NCI-H2081 (cell line): ENCODE measurements at places on chromosomes 1 and 21.

DNA sequence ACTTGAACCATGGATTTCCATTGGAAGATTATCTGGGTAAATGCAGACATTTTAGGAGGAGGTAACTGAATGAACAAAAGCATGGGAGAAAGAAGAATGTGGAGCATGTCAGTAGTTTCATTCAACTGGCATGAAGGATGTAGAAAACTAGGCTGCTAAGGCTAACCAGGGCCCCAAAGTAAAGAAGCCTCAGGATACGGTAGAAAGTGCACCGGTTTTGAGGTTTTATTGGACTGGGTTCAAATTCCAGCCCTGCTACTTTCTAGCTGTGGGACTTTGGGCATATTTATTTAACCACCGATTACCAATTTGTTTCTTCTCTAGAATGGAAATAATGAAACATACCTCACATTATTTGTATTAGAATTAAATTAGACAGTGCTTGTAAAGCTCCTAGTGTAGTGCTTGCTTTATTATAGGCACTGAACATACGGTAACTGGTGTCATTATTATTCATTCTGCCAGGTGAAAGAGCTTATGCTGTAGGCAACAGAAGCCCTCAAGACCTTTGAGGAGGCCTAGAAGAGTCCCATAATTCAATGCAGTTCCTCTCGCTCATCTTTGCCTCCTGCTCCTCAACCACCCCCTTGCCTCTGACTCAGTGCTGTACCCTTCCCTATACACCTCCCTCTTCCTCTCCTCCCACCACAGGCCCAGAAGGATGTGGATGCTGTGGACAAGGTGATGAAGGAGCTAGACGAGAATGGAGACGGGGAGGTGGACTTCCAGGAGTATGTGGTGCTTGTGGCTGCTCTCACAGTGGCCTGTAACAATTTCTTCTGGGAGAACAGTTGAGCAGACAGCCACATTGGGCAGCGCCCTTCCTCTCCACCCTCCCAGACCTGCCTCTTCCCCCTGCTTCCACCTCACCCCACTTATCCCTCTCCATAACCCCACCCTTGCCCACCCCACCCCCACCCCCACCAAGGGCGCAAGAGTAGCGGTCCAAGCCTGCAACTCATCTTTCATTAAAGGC lies 2.5 kb upstream of the CHTOP start:
- no peak for DNase-seq

DNA sequence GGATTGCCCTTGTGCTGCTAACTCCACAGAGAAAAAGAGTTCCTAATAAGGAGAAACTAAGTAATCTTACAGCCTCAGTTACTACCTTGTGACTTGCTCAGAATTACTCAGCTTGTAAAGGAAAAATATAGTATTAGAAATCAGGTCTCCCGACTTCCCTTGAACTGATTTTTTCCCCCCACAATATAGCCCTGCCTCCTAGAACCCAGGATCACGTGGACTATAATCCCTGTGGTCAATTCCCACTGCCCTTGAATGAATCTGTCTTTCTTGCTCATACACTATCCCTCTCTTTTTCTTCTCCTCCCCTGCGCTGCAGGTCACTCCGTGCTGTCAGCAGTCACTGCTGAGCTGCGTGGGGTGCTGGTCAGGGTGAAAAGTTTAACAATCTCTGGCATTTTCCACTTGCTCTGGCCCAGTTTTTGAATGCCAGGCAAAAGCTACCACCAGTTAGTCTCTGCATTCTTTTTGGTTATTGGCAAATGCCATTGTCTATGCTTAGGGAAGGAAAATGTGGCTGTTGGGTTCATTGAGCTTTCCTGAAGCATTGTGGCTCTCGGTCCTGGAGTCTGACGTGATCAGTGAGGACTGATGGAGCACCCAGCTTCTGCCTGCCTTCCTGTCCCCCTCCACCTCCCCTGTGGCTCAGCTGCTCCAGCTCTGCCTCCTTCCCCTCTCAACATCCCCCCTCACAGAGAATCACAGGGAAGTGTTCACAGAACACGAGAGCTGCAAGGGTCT lies 1.9 kb upstream of the MYOC start:
- DNase-seq = no peak

GRCh38 chr21:16563795-16564194 lies 834.0 kb downstream of the USP25 start:
- DNase-seq = no peak

GRCh38 chr1:87292684-87293493 lies 35.8 kb upstream of the LMO4 start:
- DNase-seq = peak; percentile 41

- no peak for DNase-seq
Observed at GRCh38 chr1:119009312-119009655, 21.1 kb upstream of the TBX15 start.

DNA sequence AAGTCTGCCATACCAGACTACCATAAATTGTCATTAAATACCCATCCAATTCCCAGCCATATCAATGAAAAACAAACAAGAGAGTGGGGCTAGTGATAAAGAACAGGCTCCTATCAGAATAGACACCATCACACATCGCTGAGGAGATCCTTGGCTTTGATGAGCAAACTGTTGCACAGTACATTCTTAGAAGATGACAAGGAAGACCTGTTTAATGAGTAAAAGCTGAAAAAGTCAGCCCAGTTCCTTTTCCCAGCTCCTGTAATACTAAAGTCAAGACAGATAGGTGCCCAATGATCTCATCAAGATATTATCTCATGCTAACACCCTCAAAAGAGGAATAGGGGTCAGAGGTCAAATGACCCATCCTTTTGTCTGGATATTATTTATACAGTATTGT lies 164.5 kb upstream of the COA6 start:
- no peak for DNase-seq

DNA sequence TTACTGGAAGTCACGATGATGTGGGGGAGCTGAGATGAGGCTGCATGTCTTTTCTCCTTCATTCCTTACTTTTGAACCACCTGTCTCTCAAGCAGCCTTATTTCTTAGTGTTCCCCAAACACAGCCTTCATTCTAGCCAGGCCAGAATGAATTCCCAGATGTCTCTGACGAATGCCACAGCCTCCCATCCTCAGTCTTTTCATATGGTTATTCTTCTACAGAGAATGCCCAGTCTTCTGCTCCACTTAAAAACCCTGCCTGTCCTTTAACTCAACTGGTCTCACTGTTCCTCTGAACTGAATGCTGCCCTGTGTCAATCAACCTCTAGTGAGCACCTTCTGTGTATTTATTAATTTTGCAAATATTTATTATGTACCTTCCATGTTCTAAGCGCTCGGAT lies 156.2 kb downstream of the PLA2G4A start:
- no peak for DNase-seq

GRCh38 chr1:209485167-209485566 lies 98.3 kb upstream of the CAMK1G start:
- DNase-seq = peak; percentile 63

- DNase-seq = no peak
Observed at GRCh38 chr21:33972539-33972938, 56.9 kb upstream of the ATP5PO start.

DNA sequence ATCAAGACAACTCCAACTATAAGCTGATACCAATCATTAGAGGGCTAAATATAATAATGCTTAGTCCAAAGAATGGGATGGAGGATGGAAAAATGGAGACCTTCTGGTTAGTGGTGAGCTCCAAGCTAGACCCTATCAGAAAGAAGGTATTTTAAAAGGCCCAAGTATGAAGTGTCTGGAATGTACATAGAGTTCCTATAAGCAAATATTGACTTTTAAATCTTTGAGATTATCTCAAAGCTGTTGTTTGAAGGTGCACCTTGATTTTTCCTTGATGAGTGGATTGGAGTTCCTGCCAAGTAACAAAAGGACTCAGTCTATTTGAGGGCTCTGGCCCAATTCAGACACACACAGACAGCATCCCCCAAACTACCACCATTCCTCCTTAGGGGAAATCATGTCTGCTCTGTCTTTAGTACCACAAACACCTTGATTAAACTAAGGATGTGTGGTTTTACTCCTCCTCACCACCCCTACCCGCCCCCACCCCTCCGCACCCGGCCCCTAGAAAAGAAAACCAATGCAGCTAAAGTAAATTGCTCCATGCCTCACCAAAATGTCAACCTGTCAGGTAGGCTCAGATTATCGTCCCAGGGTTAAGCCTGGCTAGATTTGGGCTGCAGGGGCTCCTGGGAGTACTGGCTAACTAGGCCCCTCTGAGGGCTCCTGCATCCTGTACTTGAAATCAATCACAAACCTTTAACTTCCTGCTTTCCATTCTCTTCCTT lies 59.4 kb downstream of the CDC7 start:
- DNase-seq = no peak

DNA sequence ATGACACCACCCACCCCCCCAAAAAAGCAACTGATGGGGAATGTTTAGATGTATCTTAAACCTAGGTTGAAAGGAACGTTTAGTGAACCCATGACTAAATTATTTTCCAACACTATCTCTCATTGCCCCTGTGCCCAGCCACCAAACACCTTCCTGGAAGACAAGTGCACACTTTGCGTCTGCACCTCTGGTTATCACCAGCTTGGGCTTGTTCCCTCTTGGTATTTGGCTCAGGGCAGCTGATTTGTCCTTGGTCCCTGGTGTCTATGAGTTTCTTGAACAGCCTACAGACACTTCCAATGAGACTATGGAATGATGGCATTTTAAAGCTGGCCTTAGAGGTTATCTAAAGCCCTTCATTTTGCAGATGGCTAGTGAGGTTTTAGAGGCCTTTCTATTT lies 15.5 kb upstream of the RIMKLA start:
- no peak for DNase-seq

DNA sequence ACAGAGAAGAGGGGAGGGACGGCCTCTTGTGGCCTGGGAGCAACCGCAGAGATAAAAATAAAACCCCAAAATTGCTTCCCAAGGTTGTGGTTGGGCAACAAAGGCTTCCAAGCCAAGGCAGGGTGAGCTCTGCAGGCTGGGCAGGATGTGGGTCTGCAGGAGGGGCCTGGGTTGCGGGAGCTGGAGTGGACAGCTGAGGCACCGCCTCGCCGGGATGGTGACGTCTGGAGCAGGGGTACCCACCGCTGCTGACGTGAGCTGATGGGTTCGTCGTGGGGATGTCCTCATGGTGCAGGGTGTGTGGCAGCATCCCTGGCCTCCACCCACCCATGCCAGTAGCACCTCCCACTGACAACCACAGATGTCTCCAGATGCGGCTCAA lies 3.7 kb downstream of the AURKAIP1 start:
- no peak for DNase-seq
